ENCODE measurements at places on chromosomes 3 and 15.

DNA sequence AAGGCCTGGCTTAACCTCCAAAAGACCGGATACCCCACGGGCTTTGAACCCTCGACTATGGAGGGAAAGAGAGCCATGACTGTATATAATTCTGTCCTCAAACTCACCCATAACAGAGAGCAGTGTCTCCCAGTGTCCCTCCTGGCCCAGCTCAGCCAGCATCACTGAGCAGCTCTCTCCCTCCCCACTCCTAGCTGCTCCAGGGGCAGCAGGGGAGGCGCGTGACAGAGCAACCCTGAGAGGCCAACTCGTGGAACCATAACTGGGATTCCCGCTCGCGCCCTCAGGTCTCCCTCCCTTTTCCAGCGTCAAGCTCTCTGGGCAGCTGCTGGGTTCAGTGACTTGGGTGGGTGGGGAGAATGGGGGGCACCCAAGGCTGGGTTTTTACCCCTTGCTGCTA lies 561 bp upstream of the CPLX3 start:
- H3K4me1 ChIP-seq, result peaks cover 6% of the 10 kb centered on the region
- H3K27me3 ChIP-seq, result peaks cover 20% of the 10 kb centered on the region
- no peak overlapping the region for H3K4me3 ChIP-seq
- H3K36me3 ChIP-seq, result no peaks in the 10 kb centered on the region

- H3K4me3 ChIP-seq, result no peak overlapping the region
- no peaks in the 10 kb centered on the region for H3K27me3 ChIP-seq
- no peak overlapping the region for H3K27ac ChIP-seq
- no peak for DNase-seq
- no peaks in the 10 kb centered on the region for H3K4me1 ChIP-seq
Observed at GRCh38 chr15:70156671-70157271, 59.1 kb upstream of the TLE3 start.

DNA sequence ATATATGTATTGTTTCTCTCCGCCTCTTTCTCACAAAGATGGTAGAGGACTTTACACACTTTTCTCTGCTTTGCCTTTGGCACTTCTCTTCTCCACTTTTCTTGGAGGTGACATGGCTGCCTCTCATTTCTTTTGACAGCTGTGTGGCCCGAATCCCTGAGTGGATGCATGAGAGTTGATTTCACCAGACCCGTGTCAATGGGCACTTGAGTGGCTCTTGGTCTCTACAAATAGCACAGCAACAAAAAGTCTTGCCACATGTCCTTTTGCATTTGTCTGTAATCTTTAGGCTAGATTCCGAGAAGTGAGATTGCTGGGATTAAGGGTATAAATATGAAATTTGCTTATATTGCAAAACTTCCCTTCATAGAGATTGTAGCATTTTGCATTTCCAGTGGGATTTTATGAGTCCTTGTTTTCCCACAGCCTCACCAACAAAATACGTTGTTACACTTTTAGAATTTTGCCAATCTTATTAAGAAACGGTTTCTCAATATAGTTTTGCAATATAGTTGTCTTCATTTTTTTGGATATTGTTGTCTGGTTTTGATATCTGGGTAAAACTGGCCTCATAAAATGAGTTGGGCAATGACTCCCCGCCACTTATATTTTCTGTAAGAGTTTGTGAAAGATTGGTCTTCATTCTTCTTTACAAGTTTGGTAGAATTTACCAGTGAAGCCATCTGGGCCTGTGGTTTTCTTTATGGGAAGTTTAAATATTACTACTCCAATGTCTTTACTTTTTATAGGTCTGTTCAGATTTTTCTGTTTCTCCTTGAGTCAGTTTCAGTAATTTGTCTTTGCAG lies 5.2 kb upstream of the TRPM1 start:
- H3K27me3 ChIP-seq, result no peaks in the 10 kb centered on the region
- no peak overlapping the region for H3K4me3 ChIP-seq
- no peak overlapping the region for H3K27ac ChIP-seq
- H3K4me1 ChIP-seq, result no peaks in the 10 kb centered on the region
- DNase-seq, result no peak

- no peak overlapping the region for H3K4me3 ChIP-seq
- no peaks in the 10 kb centered on the region for H3K27me3 ChIP-seq
- no peak overlapping the region for H3K27ac ChIP-seq
- H3K4me1 ChIP-seq, result no peaks in the 10 kb centered on the region
Observed at GRCh38 chr3:64234571-64234970, 9.3 kb upstream of the PRICKLE2 start.

DNA sequence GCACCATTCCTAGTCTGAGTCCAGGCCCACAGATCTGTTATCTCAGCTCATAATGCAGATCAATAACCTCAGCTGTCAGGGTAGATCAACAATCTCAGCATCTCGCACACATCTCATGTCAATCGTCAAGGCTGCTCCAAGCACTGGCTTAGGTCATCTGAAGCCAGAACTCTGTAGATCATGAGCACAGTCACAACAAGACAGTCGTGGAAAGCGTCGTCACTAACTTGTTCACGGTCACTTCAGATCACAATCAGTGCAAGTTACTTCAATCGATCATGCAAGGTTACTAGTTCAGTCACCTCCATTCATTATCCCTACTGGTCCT lies 71.8 kb downstream of the RBPMS2 start:
- peaks cover 50% of the 10 kb centered on the region for H3K4me1 ChIP-seq
- no peak for DNase-seq
- H3K27ac ChIP-seq, result peak overlapping the region; percentile 60
- no peaks in the 10 kb centered on the region for H3K27me3 ChIP-seq
- H3K4me3 ChIP-seq, result peak overlapping the region; percentile 91
- H3K36me3 ChIP-seq, result no peaks in the 10 kb centered on the region

DNA sequence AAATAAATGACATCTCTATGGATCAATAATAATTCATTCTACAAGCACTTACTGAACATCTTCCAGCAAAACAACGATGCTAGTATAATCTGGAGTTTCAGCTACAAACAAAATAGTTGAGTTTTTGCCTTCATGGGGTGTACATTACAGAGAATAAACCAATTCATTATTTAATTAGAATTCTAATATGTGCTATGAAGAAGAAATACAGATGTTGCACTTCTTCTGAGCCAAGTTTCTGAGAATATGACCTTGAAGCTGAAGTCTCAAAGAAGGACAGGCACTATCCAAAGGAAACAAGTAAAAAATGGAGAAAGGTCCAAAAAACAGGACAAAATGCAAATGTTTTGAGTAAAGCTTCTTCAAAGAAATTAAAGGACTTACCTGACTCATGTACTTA lies 94.2 kb downstream of the SENP7 start:
- no peak overlapping the region for H3K4me3 ChIP-seq
- H3K4me1 ChIP-seq, result peaks cover 13% of the 10 kb centered on the region
- no peaks in the 10 kb centered on the region for H3K27me3 ChIP-seq
- peaks cover 5% of the 10 kb centered on the region for H3K36me3 ChIP-seq

- no peak for DNase-seq
- no peak overlapping the region for H3K27ac ChIP-seq
- no peaks in the 10 kb centered on the region for H3K36me3 ChIP-seq
Observed at GRCh38 chr15:35626571-35627318, 80.8 kb upstream of the DPH6 start.

DNA sequence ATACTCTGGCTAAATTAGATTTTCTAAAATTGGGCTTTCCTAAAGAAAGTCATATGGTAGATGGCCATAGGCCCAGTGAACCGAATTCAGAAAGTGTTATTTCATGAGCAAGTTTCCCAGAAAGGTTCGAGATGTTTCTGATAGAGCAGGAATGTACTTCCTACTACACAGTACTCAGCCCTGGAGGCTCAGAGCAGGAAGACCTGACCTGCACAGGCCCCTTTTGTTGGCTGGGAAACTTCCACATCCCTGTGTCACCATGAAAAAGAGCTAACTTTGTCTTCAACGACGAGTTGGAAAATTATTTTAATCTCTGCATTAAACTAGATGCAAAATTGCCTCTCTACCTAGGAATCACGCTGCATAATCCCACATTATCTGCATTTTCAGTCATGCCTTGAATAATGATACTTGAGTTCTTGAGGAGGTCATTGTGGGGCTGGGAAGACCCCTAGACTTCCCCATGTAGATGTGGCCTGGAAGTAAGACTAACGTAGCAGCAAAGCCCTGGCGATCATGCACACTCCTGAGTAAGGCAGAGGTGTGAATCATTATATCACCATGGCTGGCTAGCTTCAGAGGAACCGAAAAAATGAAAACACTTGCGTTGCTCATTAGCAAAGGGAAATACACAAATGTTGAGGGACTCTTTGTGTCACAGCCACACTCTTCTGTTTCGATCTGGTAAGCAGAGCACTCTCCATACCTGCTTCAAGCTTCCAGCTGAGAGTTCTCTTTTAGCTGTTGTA lies 47.1 kb downstream of the CMTM7 start:
- H3K4me3 ChIP-seq, result no peak overlapping the region
- H3K4me1 ChIP-seq, result peaks cover 58% of the 10 kb centered on the region
- no peaks in the 10 kb centered on the region for H3K27me3 ChIP-seq
- no peak for DNase-seq

- H3K36me3 ChIP-seq, result no peaks in the 10 kb centered on the region
- H3K4me1 ChIP-seq, result peaks cover 13% of the 10 kb centered on the region
- no peak overlapping the region for H3K27ac ChIP-seq
- no peak for DNase-seq
Observed at GRCh38 chr15:91965501-91966193, 112.1 kb downstream of the SLCO3A1 start.

GRCh38 chr3:169295912-169296570 lies 367.5 kb downstream of the MECOM start:
- no peak for DNase-seq
- H3K4me3 ChIP-seq, result no peak overlapping the region
- H3K27ac ChIP-seq, result no peak overlapping the region
- H3K27me3 ChIP-seq, result no peaks in the 10 kb centered on the region
- no peaks in the 10 kb centered on the region for H3K4me1 ChIP-seq

DNA sequence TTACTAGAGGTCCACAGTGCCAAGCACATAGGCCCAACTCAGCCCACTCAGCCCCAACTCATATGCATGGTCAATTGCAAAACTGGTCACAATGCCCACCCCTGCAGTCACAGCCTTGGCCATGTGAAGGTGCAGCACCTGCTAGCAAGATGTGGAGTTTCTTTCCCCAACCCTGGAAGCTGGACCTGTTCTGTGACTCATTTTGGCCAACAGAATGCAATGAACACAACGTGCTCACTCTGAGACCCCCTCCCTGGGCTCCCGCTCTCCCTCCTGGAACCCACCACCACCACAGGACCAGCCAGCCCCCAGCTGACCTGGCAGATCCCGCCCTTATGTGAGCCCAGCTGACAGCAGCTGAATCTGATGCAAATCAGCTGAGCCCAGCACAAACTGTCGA lies 34.4 kb downstream of the ALDH1L1 start:
- no peak for DNase-seq
- no peaks in the 10 kb centered on the region for H3K4me1 ChIP-seq
- no peak overlapping the region for H3K27ac ChIP-seq
- H3K36me3 ChIP-seq, result no peaks in the 10 kb centered on the region
- H3K27me3 ChIP-seq, result peaks cover 3% of the 10 kb centered on the region
- H3K4me3 ChIP-seq, result no peak overlapping the region

- no peaks in the 10 kb centered on the region for H3K27me3 ChIP-seq
- DNase-seq, result no peak
- H3K4me1 ChIP-seq, result no peaks in the 10 kb centered on the region
- H3K36me3 ChIP-seq, result no peaks in the 10 kb centered on the region
- no peak overlapping the region for H3K27ac ChIP-seq
- no peak overlapping the region for H3K4me3 ChIP-seq
Observed at GRCh38 chr3:162597226-162597625, 1100.6 kb downstream of the OTOL1 start.
